ENCODE measurements at places on chromosomes 3 and 15. TPM values are rescaled to one million over a fixed set of nuclear protein-coding genes. Genes with fewer than 3 reads are reported as not detected.

ARPP21 gene
- total RNA-seq, result 0.14 TPM

SOX2 gene
- not detected for total RNA-seq

REC114 gene
- not detected for total RNA-seq

CRABP1 gene
- not detected for total RNA-seq

NMNAT3 gene
- total RNA-seq, result 8.6 TPM

UBAP1L gene
- 1.2 TPM for total RNA-seq

Measured in kidney epithelial cell (primary cell).